ENCODE measurements at places on chromosomes 4 and X. TPM values are rescaled to one million over a fixed set of nuclear protein-coding genes. Genes with fewer than 3 reads are reported as not detected.

MMRN1 gene
- total RNA-seq: 1.4 TPM

MAGEB17 gene
- total RNA-seq: not detected

HOPX gene
- total RNA-seq: 4.0 TPM

PRKG2 gene
- total RNA-seq: not detected

ENPEP gene
- total RNA-seq: 4.1 TPM

DNA sequence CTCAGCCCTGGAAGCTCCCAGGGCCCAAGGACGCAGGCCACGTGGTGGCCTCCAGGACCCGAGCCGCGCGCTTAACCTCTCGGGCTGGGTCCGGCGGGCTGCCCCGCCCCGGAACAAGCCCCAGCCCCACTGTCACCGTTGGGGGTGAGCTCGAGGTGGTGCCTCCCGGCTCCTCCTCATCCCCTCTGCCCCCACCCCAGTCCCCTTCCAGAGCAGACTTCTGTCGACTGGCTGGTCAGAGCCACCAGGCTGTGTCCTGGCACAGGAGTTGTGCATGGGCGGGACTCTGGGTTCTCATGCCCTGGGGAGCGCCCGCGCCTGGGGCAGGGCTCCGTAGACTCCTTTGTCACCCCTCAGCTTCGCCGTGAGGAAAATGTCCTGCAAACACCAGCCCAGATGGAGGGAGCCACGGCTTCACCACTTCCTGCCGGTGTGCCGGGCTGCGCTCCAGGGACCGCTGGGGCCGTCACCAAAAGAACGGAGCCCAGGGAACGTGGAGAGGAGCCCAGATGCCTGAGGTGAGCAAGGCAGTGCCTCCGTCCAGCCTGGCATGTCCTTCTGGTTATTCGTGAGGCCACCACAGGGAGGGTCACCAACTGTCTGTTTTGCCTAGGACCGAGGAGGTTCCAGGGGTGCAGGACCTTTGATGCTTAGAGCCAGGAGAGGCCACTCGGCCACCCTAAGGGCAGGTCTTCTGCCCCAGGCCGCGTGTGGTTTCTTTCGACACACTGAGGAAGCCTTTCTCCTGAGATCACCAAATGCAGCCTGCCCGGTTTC, 7.1 kb upstream of the RGS12 start:
- peak; percentile 55 for DNase-seq

- no peak for DNase-seq
These were observed 157.7 kb downstream of the AFAP1 start for GRCh38 chr4:7781993-7782392.

DNA sequence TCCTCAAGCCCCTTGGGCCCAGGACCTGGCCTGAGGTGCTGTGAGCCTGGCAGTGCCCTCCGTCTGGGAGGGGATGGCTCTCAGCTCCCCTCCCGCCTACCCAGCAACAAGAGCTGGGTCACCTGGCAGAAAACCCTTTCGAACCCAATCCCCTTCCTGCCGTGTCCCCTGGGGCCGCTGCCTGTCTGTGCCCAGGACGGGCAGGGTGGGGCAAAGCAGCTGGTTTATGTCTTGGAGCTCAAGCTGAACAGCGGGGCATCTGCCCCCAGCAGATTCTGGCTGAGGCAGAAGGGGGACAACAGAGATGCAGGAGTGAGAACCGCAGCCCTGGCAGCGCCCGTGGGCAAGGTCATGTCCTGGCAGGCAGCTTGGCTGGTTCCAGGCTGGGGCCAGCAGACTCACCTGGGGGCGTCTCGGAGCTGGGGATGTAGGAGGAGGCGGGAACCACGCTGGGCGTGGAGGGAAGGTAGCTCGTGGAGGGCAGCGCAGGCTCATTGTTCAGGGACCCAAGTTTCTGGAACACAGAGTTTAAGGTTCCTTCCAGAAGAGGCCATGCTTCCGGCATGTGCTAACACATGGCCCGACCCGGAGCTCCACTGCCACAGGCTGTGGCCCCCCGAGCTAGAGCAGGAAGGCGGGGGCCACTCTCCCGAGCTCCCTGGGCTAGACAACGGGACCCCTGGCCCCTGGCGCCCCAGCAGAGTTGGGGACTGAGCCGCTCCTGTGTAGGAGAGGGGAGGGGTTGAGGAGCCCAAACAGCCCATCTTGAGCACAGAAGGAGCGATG, 24.2 kb downstream of the NELFA start:
- no peak for DNase-seq

DNA sequence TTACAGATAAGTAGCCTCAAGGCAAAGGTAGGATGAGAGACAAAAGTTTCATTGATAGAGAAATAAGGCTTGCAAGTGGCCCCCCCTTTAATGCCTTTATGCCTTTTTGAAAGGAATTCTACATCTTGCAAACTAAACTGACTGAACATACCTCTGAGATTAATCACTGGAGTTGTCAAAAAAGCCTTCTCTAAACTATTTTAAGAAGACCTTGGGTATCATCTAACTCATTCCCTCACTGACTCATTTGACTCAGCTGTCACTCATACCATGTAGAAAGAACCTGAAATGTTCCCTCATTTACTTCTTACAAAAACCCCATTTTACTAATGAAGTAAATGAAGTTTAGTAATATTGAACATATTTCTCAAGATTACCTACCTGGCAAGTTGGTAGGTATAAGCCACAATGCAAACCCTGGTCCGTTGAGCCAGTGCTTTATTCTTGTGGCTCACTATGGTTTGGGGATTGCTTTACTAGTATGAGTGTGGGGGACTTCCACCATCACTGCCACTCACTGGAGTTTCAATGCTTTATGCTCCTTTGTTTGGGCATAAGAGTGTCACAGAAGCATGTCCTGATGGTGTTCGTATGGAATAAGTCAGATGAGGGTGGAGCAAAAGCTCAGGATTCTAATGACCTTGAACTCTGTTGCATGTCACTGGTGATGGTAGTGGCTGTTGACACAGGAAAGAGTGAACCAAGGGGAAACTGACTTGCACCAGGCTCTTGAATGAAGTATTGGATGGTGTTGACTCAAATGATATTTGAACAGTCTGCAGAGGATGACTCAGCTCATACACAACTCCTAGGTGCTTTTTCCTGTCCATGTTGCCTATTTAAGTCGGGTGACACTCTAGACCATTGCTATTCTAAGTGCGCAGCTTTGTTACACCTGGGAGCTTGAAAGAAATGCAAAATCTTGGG, 305.5 kb upstream of the EMCN start:
- no peak for DNase-seq
